Foreskin melanocyte (primary cell): ENCODE measurements at places on chromosomes 7 and 10.

DNA sequence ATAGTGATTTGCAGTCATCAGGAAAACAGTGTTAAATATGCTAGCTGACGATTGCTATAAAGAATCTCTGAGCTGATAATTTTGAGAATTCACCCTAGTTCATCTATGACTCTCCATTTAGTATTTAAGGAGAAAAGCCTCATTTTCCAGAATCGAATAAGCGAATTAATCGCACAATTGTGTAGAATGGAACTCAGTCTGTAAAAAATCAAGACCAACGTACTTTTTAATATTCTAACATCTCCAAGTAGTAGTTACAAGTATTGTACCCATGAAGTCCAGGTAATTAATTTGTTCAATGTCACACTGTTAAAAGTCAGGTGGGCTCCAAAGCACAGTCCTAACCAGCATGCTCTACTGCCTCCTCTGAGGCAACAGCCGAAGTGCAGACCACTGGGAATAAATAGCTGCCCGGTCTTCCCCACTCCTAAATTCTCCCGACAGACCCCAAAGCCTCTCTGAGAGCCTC lies 380 bp upstream of the AGBL3 start:
- no peak for DNase-seq

GRCh38 chr10:120999868-121000267 lies 148.7 kb downstream of the WDR11 start:
- DNase-seq: no peak

DNA sequence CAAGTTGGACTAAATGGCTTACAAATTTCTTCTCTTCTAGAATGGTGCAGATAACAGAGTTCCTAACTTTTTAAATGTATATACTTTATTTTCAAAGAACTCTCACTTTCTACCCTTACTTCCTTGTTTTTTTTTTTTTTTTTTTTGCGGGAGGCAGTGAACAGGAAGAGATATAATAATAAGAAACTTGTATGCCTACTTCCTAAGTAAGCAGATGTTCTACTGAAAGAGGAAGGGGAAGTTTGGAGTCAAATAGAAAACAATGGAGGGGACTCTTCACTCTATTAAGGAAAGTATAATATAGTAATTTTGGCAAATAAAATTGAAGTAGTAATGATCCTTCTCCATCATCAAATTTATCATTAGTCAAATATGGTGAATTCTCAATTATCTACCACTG lies 754.0 kb downstream of the KCNMA1 start:
- no peak for DNase-seq

GRCh38 chr10:103168438-103168837 lies 24.6 kb downstream of the NT5C2 start:
- DNase-seq: no peak

DNA sequence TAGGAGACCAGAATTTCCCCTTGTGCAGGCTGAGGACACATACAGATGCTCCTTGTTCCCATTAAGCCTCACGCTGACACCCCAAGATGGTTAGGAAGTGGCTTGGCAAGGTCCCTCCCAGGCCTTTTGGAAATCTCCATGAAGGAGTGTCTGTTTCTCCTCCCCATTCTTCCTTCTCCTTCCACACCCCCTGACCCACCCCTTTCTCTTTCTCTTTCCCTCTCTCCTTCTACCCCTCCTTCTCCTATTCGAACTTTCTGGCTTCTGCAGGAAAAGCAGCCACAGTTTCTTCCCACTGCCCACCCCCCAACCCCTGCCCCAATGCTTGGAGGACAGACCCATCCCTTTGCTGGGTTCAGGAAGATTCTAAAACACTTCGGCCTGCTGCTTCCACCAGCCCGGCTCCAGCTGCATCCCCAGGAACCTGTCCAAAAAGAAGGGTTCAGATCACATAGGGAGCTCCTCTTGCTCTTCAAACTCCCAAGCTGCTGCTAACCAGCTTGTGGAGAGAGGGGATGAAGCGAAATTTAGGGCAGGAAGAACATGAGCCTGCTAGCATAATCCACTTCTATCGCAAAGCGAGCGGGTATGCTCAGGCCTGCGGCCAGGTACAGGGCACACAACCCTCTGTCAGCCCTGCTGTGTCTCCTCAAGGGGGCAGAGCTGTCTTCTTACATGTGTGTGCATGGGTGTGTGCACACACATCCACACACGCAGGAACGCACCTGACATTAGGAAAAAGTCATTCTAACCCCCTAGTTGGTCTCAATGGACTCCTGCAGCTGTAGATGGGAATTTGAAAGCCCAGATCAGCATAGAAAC lies 80.4 kb downstream of the PPP1R3C start:
- DNase-seq: no peak

DNA sequence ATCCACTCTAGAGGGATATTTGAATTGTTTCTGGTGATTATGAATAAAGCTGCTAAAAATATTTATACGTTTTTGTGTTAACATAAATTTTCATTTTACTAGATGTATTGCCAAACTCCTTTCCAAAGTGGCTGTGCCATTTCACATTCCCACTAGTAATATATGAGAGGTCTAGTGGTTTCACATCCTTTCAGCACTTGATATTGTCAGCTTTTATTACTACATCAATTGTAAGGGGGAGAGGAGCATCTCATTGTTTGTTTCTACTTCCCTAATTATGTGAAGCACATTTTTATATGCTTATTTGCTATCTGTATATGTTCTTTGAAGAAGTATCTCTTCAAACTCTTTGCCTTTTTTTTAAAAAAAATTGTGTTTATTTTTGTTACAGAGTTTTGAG lies 184.5 kb downstream of the ADK start:
- DNase-seq: no peak

GRCh38 chr10:84059526-84059925 lies 79.8 kb upstream of the GHITM start:
- DNase-seq: no peak

- peak; percentile 21 for DNase-seq
These were observed 11.6 kb downstream of the ZDHHC6 start for GRCh38 chr10:112434988-112435619.

GRCh38 chr7:158102897-158103296 lies 484.7 kb downstream of the PTPRN2 start:
- DNase-seq: no peak

- peak; percentile 31 for DNase-seq
These were observed 302.9 kb upstream of the PODXL start for GRCh38 chr7:131859147-131859821.

DNA sequence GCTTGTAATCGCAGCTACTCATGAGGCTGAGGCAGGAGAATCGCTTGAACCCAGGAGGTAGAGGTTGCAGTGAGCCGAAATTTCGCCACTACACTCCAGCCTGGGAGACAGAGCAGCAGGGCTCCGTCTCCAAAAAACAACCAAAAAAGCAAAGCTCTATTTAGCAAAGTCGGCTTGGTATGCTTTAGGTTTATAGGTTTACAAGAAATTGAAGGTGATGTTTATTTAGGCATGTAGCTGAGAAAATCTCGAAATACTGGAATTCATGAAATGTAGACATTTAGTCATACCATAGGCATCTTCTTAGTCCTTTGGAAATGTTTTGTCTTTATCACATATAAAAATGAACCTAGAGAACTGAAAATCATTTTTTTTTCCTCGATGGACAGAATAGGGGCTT lies 453.8 kb upstream of the ANKRD30A start:
- no peak for DNase-seq

- DNase-seq: peak; percentile 84
These were observed at the start of gene FKBP9 for GRCh38 chr7:32957326-32958045. TSS of gene FKBP9 (plus strand) at chr7:32957440. CDS start at chr7:32957574, 134 bp downstream.

- no peak for DNase-seq
These were observed 42.2 kb upstream of the BMPER start for GRCh38 chr7:33862946-33863814.

GRCh38 chr7:20030915-20031362 lies 186.2 kb downstream of the MACC1 start:
- no peak for DNase-seq

GRCh38 chr7:57496395-57496794 lies 46.4 kb downstream of the ZNF716 start:
- no peak for DNase-seq

GRCh38 chr7:17832820-17833355 lies 107.4 kb downstream of the SNX13 start:
- no peak for DNase-seq

DNA sequence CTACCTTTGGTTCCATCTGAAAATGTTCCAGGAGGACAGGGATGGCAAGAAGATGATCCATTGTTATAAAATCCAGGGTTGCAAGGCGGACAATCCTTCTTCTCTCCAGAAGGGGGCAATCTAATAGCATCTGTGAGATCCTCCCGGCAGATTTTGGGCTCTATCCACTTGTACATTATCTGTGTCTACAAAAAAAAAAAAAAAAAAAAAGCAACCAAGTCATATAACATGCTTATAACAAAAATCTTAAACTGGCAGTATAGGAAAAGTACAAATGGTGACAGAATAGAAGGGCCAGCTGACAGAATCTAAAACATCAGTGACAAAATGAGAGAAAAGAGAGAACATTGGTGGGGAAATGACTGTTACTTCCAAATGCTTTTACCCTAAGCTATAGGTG lies 132.7 kb downstream of the ELAPOR2 start:
- DNase-seq: peak; percentile 33

- no peak for DNase-seq
These were observed 60.7 kb downstream of the ZMIZ1 start for GRCh38 chr10:79129361-79129997.

GRCh38 chr7:101121991-101122932 lies 4.6 kb upstream of the SERPINE1 start:
- peak; percentile 63 for DNase-seq

- no peak for DNase-seq
These were observed 243.0 kb downstream of the PLXNA4 start for GRCh38 chr7:132333301-132333700.
